ENCODE measurements at places on chromosomes 7 and 10. TPM values are rescaled to one million over a fixed set of nuclear protein-coding genes. Genes with fewer than 3 reads are reported as not detected.
A peak's percentile ranks its signal among the peaks of the same experiment; 100 is the strongest.

- H3K4me3 ChIP-seq, result no peak overlapping the region
- H3K27ac ChIP-seq, result no peak overlapping the region
- no peaks in the 10 kb centered on the region for H3K36me3 ChIP-seq
These were observed 509.3 kb downstream of the SORCS3 start for GRCh38 chr10:105150259-105150880.

GRCh38 chr7:148856578-148856881, 27.6 kb downstream of the EZH2 start:
- H3K27me3 ChIP-seq, result peaks cover 2% of the 10 kb centered on the region
- H3K36me3 ChIP-seq, result no peaks in the 10 kb centered on the region
- no peak overlapping the region for H3K27ac ChIP-seq
- H3K4me1 ChIP-seq, result peaks cover 20% of the 10 kb centered on the region
- no peak for DNase-seq
- H3K4me3 ChIP-seq, result no peak overlapping the region

GRCh38 chr10:121339114-121339513, 259.1 kb downstream of the FGFR2 start:
- H3K36me3 ChIP-seq, result no peaks in the 10 kb centered on the region
- H3K4me3 ChIP-seq, result no peak overlapping the region
- peaks cover 9% of the 10 kb centered on the region for H3K4me1 ChIP-seq
- H3K27ac ChIP-seq, result no peak overlapping the region

GRCh38 chr7:99997545-99998137, 17.8 kb upstream of the ZKSCAN1 start:
- no peaks in the 10 kb centered on the region for H3K36me3 ChIP-seq
- H3K4me1 ChIP-seq, result peaks cover 3% of the 10 kb centered on the region

GRCh38 chr7:143380260-143380645, 892 bp upstream of the ZYX start:
- H3K4me3 ChIP-seq, result peak overlapping the region; percentile 88
- DNase-seq, result peak; percentile 92
- peaks cover 4% of the 10 kb centered on the region for H3K27me3 ChIP-seq
- H3K4me1 ChIP-seq, result peaks cover 18% of the 10 kb centered on the region
- no peaks in the 10 kb centered on the region for H3K36me3 ChIP-seq

DNA sequence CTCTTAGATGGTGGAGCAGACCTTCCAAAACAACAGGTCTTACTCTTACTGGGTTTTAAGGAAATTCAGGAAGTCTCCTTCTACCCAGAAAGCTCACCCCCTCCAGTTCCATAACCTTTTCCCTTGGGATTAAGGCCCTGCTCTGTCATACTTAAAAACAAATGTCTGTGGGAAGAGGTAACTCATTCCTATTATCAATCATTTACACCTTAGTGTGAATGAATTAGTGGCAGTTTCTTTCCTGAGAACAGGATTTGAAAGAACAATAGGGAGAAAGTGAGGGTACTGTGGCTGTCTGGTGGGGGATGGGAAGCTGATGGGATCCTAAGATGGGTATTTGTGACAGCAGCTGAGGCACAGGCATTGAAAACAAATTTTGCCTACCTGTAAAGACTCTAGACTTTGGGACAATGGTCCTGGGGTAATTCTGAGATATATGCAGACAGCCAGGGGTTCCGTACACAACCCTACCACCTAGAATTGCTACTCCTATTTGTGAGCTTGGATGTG, 22.2 kb upstream of the PDLIM1 start:
- peaks cover 6% of the 10 kb centered on the region for H3K27me3 ChIP-seq
- H3K36me3 ChIP-seq, result peaks cover 5% of the 10 kb centered on the region
- H3K4me1 ChIP-seq, result peaks cover 31% of the 10 kb centered on the region
- DNase-seq, result no peak
- no peak overlapping the region for H3K4me3 ChIP-seq
- H3K27ac ChIP-seq, result no peak overlapping the region

- no peak overlapping the region for H3K4me3 ChIP-seq
- no peak overlapping the region for H3K27ac ChIP-seq
- no peaks in the 10 kb centered on the region for H3K36me3 ChIP-seq
- H3K4me1 ChIP-seq, result peaks cover 18% of the 10 kb centered on the region
- H3K27me3 ChIP-seq, result no peaks in the 10 kb centered on the region
- no peak for DNase-seq
These were observed 30.4 kb downstream of the SEPTIN7 start for GRCh38 chr7:35831208-35831607.

DNA sequence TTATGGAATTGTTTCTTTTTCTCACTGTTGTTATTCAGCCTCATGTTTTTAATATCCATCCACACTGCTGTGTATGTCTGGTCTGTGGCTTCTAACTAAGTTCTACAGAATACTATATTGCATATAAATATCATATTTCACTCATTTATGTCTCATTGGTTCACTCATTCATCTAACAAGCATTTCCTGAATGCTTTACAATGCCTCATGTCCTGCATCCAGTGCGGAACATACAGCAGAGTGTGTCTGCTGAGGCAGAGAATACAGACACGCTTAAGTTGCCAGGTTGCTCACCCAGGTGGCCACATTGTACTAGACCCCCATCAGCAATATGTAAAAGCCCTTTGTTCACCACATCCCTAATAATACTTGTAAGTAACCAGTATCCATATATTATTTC, 111.8 kb upstream of the CNTNAP2 start:
- no peaks in the 10 kb centered on the region for H3K27me3 ChIP-seq
- H3K4me3 ChIP-seq, result no peak overlapping the region
- no peaks in the 10 kb centered on the region for H3K36me3 ChIP-seq

DNA sequence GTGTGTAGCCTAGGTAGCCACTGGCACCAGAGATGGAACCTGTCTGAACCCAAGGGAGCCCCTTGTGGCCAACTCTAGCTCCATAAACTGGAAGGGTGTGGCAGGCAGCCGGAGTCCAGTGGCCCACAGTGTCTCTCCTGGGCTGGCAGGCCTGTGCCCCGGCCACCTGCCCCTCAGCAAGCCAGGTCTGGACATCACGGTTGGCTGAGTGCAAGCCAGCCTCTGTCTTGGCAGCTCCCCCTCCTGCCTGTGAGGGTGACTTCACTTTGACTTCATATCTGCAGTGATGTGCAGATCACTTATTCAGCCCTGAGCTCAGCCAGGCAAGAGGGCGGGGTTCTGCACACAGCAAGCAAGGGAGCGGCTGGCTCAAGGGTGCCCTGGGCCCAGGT, 1.3 kb upstream of the RET start:
- no peaks in the 10 kb centered on the region for H3K36me3 ChIP-seq
- H3K4me1 ChIP-seq, result peaks cover 11% of the 10 kb centered on the region
- DNase-seq, result no peak

DNA sequence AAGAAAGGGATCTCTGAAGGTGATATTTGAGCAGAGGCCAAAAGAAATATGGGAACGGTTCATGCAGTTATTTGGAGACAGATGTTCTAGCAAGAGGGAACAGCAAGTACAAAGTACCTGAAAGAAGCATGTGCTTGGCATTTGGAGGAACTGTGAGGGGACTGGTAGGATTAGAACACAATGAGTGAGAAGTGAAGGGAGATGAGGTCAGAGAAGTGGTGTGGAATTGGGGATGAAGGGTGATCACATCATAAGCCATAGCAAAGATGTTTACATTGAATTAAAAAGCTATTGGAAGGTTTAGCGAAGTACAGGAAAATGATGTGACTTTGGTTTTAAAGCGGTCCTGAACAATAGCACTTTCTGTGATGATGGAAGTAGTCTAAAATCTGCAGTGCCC, 402.4 kb upstream of the LRGUK start:
- H3K36me3 ChIP-seq, result no peaks in the 10 kb centered on the region
- H3K27ac ChIP-seq, result no peak overlapping the region
- no peak overlapping the region for H3K4me3 ChIP-seq

DNA sequence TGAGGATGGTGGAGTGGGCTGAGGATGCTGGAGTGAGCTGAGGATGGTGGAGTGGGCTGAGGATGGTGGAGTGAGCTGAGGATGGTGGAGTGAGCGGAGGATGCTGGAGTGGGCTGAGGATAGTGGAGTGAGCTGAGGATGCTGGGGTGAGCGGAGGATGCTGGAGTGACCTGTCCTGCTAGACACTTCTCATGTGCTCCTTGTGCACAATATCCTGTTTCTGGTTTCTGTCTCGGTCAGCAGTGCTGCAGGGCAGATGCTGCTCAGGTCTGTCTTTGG, 29.2 kb downstream of the ANXA8 start:
- no peaks in the 10 kb centered on the region for H3K36me3 ChIP-seq
- peaks cover 31% of the 10 kb centered on the region for H3K4me1 ChIP-seq
- H3K27ac ChIP-seq, result no peak overlapping the region
- DNase-seq, result no peak
- peaks cover 11% of the 10 kb centered on the region for H3K27me3 ChIP-seq

GRCh38 chr7:66047426-66047825, 28.2 kb upstream of the ASL start:
- H3K27ac ChIP-seq, result no peak overlapping the region
- no peaks in the 10 kb centered on the region for H3K4me1 ChIP-seq
- DNase-seq, result no peak

GRCh38 chr7:87608431-87608830, 7.7 kb upstream of the ABCB1 start:
- no peak overlapping the region for H3K4me3 ChIP-seq
- peaks cover 2% of the 10 kb centered on the region for H3K27me3 ChIP-seq
- H3K36me3 ChIP-seq, result no peaks in the 10 kb centered on the region
- no peaks in the 10 kb centered on the region for H3K4me1 ChIP-seq

- no peak overlapping the region for H3K27ac ChIP-seq
- no peaks in the 10 kb centered on the region for H3K36me3 ChIP-seq
- DNase-seq, result no peak
- H3K4me3 ChIP-seq, result no peak overlapping the region
These were observed 26.8 kb downstream of the FRMPD2 start for GRCh38 chr10:48247680-48248079.

GRCh38 chr10:88136712-88137111, 273.3 kb downstream of the PTEN start:
- peaks cover 11% of the 10 kb centered on the region for H3K4me1 ChIP-seq
- no peak for DNase-seq
- no peaks in the 10 kb centered on the region for H3K27me3 ChIP-seq
- H3K36me3 ChIP-seq, result no peaks in the 10 kb centered on the region
- H3K4me3 ChIP-seq, result no peak overlapping the region

- H3K4me3 ChIP-seq, result no peak overlapping the region
- no peaks in the 10 kb centered on the region for H3K4me1 ChIP-seq
- peaks cover 6% of the 10 kb centered on the region for H3K36me3 ChIP-seq
These were observed 190.7 kb downstream of the WDR11 start for GRCh38 chr10:121041906-121042305.

DNA sequence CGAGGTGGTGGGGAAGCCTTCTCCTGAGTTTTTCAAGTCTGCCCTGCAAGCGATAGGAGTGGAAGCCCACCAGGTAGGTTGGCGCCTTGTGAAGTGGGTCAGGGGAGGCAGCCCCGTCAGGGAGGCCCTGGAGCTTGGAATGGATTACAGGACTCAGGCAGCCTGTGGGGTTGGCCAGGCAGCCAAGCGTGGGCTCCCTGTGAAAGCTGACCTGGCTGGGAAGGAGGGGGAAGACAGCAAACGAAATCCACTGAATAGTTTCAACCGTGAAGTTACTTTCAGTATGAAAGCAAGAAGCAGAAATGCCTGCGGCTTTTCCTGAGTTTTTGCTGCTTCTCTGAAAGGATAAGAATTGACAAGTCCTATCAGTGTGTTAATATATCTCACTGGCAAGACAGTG, 36.4 kb downstream of the LHPP start:
- no peak for DNase-seq
- H3K36me3 ChIP-seq, result peaks cover 8% of the 10 kb centered on the region
- peaks cover 6% of the 10 kb centered on the region for H3K27me3 ChIP-seq
- peaks cover 25% of the 10 kb centered on the region for H3K4me1 ChIP-seq
- H3K4me3 ChIP-seq, result peak overlapping the region; percentile 11

DNA sequence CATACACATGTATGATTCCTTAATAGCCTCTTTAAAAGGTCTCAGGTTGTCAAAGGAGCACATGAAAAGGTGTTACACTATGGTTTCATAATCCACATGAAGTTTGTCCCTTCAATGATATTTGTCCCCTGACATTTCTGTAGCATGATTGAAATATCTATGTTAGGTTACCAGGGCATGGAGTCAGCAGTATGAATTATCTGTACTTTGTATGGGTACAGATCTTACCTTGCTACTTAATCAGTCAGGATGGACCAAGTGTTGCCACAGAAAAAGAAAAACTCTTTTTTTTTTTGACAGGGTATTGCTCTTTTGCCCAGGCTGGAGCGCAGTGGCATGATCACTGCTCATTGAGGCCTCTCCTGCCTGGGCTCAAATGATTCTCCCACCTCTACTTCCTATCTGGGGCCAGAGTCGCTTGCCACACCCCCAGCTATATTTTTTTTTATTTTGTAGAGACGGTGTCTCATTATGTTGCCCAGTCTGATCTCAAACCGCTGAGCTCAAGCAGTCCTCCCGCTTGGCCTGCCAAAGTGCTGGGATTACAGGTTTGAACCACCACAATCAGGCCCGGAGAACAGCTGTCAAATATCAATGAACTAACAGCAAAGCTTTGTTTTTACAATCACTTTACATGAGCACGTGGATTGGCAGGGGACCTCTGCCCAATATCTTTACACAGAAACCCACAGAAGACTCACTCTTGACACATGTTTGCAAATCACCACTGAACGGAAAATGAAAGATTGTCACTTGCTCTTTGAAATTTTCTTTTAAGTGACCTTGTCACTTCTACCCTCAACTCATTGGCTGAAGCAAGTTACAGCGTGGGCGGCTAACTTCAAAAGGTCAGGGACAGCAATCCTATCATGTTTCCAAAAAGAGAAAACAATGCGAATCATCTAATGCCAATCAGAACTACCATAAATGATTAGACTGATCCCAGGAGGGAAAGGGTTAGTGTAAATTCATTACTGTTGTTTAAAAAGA, 140.2 kb downstream of the PRKG1 start:
- no peak overlapping the region for H3K27ac ChIP-seq
- H3K36me3 ChIP-seq, result no peaks in the 10 kb centered on the region
- H3K27me3 ChIP-seq, result peaks cover 2% of the 10 kb centered on the region

- no peak overlapping the region for H3K4me3 ChIP-seq
- no peak for DNase-seq
- H3K27me3 ChIP-seq, result peaks cover 3% of the 10 kb centered on the region
- H3K27ac ChIP-seq, result no peak overlapping the region
- peaks cover 5% of the 10 kb centered on the region for H3K4me1 ChIP-seq
- H3K36me3 ChIP-seq, result peaks cover 4% of the 10 kb centered on the region
These were observed 168.3 kb upstream of the AUTS2 start for GRCh38 chr7:69429911-69430383.

Gene PAPSS2
- 4.7 TPM for total RNA-seq

Gene PDE6C
- total RNA-seq, result not detected

Gene ADAM22
- total RNA-seq, result 91.9 TPM

Gene MOGAT3
- not detected for total RNA-seq

Gene SPDYE18
- 1.1 TPM for total RNA-seq

Gene CRCP
- total RNA-seq, result 29.1 TPM

Gene PRF1
- 2.6 TPM for total RNA-seq

Gene CCL24
- total RNA-seq, result not detected

Gene IL2RA
- not detected for total RNA-seq

Gene ACBD7
- total RNA-seq, result 1.5 TPM

Gene GFRA1
- total RNA-seq, result 347 TPM

Gene NKX2-3
- total RNA-seq, result not detected

Gene BAG3
- total RNA-seq, result 15.7 TPM

Gene PIK3CG
- not detected for total RNA-seq

Gene PILRA
- total RNA-seq, result 12.5 TPM

Gene MEOX2
- 0.39 TPM for total RNA-seq

Gene LEP
- not detected for total RNA-seq

Gene RNF32
- 2.2 TPM for total RNA-seq

Gene ZNF804B
- total RNA-seq, result 0.10 TPM

Gene PON3
- total RNA-seq, result not detected

Gene SORCS1
- 3.3 TPM for total RNA-seq

Gene TRIM8
- total RNA-seq, result 74.8 TPM

Gene ACSM6
- not detected for total RNA-seq
